Right renal pelvis (tissue), 4 donors: ENCODE measurements at places on chromosomes 6 and 20. TPM values are rescaled to one million over a fixed set of nuclear protein-coding genes. Genes with fewer than 3 reads are reported as not detected.

- no peak for DNase-seq
Measured at GRCh38 chr6:29826271-29826670, 1.4 kb upstream of the HLA-G start.

DNA sequence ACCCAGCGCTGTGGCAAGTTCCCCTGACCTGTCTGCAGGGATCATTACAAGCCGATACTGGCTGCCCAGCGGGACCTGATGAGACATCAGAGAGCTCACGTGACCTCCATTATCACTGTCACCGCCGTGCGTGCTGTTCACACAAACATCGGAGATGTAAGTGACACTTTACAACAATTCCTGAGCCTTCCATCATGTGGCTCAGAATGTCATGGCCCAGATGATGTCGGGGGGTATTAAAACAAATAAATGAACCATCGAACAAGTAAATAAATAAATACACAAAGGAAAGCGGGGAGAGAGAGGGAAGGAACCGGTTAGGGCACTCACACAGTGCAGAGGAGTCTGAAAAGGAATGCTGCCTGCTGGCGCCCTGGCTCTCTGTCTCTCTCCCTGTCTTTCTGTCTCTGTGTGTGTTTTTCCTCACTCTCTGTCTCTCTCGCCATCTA, 195.1 kb downstream of the BMP7 start:
- DNase-seq: no peak

DNA sequence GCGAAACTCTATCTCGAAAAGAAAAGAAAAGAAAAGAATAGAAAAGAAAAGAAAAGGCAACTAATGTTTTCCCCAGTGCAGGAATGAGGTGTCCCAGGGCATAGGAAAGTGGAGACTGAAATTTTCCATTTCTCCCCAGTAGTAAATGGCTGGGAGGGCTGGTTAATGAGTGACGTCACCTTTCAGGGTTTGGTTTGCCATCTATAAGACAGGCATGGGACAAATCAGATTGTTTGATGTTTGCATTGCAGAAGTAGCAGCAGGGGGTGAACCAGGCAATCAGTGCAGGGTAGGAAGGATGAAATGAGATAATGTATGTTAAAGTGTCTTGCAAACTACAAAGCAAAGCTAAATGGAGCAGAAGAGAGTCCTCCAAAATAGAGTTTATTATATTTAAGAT, 533.4 kb downstream of the PKHD1 start:
- no peak for DNase-seq

GRCh38 chr6:137931849-137932465, 64.9 kb downstream of the TNFAIP3 start:
- DNase-seq: no peak

DNA sequence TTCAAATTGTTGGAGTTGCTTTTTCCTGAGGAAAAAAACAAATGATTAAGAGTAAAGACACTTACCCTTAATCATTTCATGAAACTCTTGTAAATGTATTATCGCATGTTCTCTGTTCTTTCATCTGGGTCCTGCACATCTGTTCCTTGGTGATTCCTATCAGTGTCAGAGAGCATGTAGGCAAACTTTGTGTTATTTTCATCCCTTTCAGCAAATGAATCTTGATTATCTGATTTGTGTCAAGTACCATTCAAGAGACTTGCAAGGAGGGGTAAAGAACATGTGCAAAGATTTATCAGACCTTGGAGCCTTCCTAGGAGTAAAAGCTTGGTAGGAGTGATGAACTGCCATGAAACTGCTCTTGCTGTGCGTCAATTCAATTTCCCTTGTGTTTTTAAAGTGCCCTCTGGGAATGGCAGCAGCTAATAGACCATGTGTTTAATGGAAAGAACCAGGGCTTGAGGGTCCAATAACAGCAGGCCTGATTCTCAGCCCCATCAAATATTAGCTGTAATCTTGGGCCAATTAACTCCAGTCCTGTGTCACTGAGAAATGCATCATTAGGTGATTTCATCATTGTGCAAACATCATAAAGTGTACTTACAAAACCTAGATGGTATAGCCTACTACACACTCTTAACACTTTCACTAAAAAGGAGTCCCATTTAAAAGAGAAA, 118.9 kb upstream of the CEP85L start:
- no peak for DNase-seq

- no peak for DNase-seq
Measured at GRCh38 chr6:55676736-55677135, 97.7 kb upstream of the HMGCLL1 start.

GRCh38 chr6:84193114-84193708, 34.2 kb downstream of the CEP162 start:
- no peak for DNase-seq

GRCh38 chr20:43901296-43901695, 13.4 kb upstream of the TOX2 start:
- no peak for DNase-seq

DNA sequence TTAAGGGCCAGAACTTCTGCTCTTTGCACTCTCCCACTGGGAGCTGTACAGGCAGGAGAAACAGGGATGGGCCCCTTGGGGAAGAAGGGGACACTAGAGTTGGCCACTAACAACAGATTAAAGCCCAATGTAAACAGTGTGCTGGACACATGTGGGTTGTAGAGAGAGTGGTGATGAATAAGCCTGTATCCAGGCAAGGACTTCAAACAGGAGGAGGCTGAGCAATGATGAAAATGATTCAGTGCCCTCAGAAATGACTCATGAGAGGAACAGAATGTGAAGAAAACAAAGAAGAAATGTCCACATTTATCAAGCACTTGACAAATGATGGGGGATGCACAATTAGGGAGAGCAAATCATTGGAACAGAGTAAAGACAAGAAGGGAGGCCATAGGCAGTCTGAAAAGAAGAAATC, 242.3 kb downstream of the TBX18 start:
- DNase-seq: no peak

- no peak for DNase-seq
Measured at GRCh38 chr6:100339574-100340255, 125.0 kb downstream of the SIM1 start.

- DNase-seq: no peak
Measured at GRCh38 chr20:47220161-47220582, 136.3 kb downstream of the ZMYND8 start.

DNA sequence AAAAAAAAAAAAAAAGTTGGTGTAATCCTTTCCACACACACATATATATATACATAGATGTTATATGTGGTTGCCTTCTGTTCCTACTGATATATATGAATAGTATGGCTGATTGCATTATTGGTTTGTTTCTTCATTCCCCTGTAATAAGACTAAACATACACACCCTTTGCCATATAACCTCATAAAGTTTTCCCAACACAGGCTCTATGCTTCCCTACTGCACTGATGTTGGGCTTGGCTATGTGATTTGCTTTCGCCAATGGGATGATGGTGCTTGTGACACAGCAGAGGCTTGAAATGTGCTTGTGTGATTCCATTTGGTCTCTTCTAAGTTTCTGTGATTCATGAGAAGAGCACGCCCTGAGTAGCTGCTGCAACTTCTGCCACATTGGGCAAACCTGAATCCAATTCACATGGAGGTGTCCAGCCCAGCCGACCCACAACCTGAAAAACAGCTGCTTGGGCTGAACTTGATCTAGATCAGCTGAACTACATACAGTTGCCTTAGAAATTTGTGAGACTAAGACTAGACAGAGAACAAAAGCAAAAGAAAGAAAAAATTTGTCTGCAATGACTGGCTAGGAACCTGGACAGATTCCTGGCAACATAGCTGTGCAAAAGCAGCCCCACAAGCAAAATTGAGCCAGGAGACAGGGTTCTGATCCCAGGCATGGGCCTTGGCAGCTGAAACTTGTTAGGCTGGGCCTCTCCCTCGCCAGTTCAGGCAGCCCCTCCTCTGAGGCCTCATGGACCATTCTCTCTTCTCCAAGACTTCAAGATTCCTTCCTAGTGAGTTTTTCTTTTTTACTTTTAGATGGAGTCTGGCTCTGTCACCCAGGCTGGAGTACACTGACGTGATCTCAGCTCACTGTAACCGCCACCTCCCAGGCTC, 13.4 kb upstream of the TBC1D20 start:
- no peak for DNase-seq

GRCh38 chr20:3764659-3765058, 2.9 kb downstream of the ADISSP start:
- no peak for DNase-seq

- DNase-seq: no peak
Measured at GRCh38 chr20:61244213-61244612, 7.8 kb upstream of the CDH4 start.

DNA sequence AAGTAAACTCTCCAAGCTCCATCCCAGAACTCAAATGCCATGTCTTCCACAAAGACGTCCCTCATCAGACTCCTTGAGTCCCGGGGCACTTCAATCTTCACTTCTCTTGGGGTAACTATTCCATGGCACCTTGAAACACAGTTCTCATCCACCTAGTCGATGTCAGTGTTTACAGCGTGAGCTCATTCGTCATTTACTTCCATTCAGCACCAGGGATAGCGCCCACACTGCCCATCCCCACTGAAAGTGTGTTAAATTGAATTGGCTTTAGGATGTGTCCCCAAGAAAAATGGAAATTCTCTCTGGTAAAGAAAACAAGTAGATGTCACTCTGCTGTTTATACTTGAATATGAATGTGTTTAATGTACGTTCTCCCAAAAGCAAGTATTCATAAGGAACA, 31.3 kb downstream of the KCNK15 start:
- peak; percentile 31 for DNase-seq

GRCh38 chr20:16314320-16314719, 258.9 kb downstream of the KIF16B start:
- no peak for DNase-seq

- peak; percentile 33 for DNase-seq
Measured at GRCh38 chr6:25889877-25890853, 16.1 kb upstream of the SLC17A3 start.

- DNase-seq: no peak
Measured at GRCh38 chr20:35547329-35547728, 5.5 kb downstream of the ERGIC3 start.

DNA sequence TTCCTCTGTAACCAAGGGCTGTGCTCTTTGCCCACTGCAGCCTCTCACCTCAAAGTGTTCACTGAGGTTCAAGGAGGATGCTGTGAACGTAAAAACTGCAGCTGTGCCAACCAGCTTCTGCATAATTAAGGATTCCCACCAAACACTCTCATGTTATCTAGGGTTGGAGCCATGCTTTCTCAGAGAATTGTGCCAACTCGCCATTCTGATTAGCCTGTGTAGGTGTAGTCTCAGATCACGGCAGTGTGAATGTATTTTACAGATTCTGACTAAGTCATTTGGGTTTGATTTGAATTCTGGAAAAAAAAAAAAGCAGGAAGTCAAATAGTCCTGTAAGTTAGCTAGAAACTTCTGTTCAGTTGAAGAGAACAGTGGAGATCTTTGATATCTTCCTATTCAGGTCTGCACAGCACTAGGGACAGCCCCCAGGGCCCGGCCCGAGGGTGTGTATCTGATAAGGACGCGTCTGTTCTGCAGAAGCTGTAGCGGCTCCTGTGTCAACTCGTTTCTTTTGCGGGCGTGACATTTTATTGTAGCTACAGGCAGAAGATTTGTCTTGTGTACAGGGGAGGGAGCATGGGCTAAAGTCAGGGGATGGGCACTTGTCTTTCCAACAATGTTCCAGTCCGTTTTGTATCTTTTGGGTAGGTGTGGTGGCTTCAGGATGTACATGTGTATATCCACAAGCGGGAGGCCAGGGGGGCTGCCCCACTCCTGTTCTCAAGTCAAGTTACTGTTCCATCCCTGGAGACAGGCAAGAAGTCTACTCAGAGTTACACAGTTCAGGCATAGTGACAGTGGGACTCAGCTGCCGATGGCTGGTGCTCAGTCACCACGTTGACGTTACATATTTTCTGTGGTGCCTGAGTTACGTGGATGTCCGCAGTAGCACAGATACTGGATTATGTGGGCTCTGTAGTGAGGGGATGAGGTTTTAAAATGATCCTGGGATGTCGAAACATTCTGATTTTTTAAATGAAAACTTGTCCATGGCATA, 12.4 kb downstream of the IRF4 start:
- no peak for DNase-seq

- no peak for DNase-seq
Measured at GRCh38 chr20:61303675-61304074, 51.6 kb downstream of the CDH4 start.

- DNase-seq: no peak
Measured at GRCh38 chr20:24662322-24662721, 192.9 kb downstream of the SYNDIG1 start.

DNA sequence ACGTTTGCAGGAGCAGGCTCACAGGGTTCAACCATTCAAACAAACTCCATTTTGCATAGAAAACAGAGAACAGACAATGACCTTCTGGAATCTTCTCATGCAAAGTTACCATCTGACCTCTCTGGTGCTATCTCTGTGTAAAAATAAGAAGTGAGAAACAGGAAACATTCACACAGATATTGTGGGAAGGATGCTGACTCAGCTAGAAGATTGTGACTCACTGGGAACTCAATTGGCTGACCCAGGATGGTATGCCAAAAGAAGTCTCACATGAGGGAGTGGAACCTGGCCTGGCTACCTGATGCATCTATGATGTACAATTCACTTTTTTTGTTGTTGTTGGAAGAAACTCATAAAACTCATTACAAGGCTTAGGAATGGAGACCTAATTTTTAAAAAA, 61.1 kb upstream of the TBX18 start:
- DNase-seq: no peak

DNA sequence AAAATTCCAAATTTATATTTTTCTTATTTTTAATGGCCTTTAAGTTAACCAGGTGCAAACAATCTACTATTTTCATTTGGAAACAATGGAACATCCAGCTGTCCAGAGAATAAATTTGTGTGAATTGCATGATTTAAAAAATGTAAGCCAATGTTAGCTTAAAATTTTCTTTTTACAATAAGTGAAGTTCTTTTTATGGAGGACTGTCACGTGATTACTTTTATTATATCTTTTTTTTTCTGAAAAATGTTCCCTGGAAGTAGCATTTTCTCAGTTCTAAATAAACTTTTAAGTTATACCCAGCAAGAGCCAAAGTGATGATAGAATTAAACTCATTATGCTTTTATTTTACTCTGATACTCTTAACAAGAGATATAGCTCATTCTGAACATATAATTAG, 267.7 kb upstream of the SLC35B3 start:
- DNase-seq: no peak

DNA sequence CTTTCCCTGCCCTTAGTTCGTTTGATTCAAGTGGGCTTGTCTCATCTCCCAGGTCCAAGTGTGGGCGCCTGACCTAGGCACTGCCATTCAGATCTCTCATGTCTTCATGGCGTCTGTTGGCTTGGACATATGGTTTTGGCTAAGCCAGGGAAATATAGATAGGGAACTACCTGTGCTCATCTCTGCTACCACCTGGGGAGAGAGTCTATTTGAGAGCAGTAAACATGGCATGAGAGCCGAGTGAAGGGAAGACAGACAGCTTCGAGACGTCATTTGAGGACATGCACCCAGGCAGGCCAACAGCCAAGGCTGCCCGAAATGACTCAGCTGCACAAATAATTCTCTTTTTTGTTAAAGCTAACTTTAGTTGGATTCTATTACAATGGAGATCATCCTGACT, 370.7 kb upstream of the AGPAT4 start:
- DNase-seq: no peak

Gene LY6G6C
- 0.43 TPM for polyA plus RNA-seq

Gene DNPH1
- 104 TPM for polyA plus RNA-seq

Gene FOXA2
- polyA plus RNA-seq: not detected

Gene ARMC2
- 11.5 TPM for polyA plus RNA-seq

Gene IRF4
- 0.18 TPM for polyA plus RNA-seq

Gene KHDRBS2
- polyA plus RNA-seq: 2.4 TPM

Gene GPX5
- polyA plus RNA-seq: not detected

Gene FAM184A
- polyA plus RNA-seq: 12.5 TPM

Gene MRPS26
- 48.2 TPM for polyA plus RNA-seq
